Stimulated activated naive CD8-positive, alpha-beta T cell treated with anti-CD3 and anti-CD28 coated beads, Interleukin-15, Interleukin-2, amounts not matched to agents 100 U/mL and 50 U/mL, for 24 hours (primary cell): ENCODE measurements at places on chromosomes 5 and 9.

- no peak for DNase-seq
These were observed 159.0 kb downstream of the PBX3 start for GRCh38 chr9:125906144-125906543.

GRCh38 chr5:126143622-126144021 is 279.6 kb upstream of the GRAMD2B start:
- no peak for DNase-seq

- DNase-seq, result no peak
These were observed 1.2 kb downstream of the JAK2 start for GRCh38 chr9:4986296-4986695.

GRCh38 chr9:35085078-35085477 is 5.3 kb upstream of the FANCG start:
- no peak for DNase-seq

DNA sequence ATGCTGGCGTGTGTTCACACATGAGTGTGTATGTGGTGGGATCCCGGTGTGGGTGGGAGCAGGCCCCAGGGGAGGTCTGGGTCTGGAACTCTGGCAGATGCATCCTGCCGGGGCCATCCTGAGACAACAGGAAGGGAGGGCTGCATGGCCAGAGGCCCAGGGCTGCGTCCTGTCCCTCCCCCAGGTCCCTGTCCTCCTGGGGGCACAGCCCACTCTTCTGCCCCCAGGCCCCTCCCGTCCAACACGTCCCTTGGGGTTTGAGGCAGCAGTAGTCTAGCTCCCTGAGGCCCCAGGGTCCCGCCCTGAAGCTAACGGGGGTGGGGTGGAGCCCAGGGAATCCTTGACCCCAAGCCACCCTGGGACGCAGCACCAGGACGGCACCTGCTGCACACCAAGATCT is 16.6 kb downstream of the FLT4 start:
- DNase-seq, result no peak

GRCh38 chr9:131524665-131525315 is 6.3 kb downstream of the UCK1 start:
- no peak for DNase-seq

DNA sequence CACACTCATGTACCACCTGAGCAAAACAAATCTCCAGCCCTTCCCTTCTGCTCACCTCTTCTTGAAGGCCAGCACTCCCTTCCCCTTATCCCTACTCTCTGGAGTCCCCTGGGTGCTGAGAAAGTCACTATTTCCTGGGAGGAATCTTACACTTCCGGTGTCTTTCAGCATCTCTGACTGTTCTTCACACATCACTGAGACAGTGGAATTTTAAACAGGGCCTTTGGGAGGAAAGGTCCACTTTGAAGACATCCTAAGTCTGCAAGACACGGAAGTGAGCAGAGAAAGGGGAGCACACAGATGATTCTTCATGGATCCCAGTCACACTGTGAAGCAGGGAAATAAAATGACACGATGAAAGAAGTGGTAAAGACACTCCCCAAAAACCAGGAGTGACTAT is 25.6 kb downstream of the FRMD3 start:
- DNase-seq, result no peak

- DNase-seq, result peak; percentile 57
These were observed 15.5 kb downstream of the AKNA start for GRCh38 chr9:114371973-114372917.

DNA sequence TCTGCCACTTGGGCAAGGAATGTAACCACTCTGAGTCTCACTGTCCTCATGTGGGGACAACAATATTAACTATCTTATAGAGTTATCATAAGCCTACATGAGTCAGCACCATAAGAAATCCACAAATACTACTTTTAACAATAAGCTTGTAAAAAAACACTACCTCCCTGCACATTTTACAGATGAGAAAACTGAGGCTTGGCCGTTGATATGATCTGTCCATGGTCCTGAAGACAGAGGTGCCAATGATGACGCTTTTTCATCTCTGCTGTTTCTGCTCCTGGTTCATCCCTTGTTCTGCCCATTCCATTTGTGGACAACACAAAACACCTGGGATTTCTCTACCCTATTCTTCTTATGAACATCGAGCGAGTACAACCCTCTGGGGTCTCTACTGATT is 23.4 kb upstream of the STRBP start:
- DNase-seq, result no peak

DNA sequence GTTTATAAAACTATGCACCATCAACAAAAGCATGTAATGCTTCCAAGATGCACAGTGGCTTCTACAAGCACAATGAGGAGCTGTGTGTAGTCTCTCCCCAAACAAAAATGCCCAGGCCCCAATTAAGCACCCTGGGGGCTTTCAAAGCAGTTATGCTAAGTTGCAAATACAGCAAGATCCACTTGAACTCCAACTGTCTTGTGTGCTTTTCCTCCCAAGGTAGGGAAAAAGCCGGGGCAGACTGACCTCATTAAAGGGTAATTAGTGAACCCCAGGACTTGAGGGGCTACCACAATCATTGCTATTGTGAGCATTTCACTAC is 13.1 kb downstream of the ZNF608 start:
- DNase-seq, result no peak

DNA sequence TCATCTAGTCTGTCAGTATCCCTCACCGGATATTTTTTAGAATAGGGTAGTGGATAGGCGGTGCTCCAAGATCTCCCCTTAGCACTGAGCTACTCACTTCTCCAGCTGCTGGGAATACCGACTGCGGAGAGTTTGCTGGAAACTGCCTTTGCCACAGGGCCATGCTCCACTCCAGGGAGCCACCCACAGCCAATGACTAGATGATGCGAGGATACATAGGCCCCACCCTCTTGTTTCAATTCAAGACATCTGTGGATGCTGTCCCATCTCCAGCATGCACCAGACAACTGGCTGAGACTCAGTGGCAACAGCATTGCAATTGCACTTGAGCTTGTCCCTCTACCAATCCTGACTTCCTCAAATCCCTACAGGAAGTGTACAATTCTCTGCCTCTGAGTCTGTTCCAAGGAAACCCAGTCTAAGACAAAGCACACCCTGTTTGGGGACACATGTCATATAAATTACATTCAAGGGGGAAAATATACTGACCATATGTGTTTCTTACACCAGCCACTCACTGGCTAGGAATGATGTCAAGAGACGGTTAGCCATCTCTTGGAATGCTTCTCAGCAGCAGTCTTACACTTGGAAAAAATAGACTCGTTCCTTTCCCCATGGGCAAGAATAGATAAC is 312.6 kb upstream of the KIF2A start:
- no peak for DNase-seq

DNA sequence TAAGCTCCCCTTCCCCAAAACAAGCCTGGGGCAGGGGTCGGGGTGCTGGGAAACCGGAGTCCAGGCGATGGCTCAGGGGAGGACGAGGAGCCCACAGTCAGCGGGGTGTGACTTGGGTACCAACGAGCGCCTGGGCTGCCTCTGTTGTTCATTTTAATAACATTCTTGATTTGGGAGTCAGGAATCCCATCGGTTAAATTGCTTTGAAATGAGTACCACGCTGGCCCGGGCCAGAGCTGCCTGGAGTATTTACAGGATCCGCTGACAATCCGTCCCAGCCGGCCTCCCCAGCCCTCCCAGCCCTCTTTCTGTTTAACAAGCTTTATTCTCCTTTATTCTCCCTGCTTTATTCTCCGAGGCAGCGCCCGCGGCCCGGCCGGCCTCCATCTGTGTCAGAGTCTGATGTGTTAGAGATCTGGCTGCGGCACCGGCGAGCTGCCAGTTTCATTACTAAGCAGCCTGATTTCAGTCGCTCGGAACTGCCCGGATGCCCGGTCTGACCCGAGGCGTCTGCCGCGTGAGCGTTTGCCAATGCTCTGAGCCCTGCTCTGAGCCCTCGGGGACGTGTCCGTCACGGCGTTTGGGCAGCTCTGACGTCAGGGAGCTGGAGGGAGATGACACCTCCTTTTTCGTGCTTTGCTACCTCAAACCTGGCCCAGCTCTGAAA is 16.5 kb upstream of the QRFP start:
- no peak for DNase-seq

- DNase-seq, result no peak
These were observed 32.4 kb downstream of the PTCD2 start for GRCh38 chr5:72352616-72353015.

DNA sequence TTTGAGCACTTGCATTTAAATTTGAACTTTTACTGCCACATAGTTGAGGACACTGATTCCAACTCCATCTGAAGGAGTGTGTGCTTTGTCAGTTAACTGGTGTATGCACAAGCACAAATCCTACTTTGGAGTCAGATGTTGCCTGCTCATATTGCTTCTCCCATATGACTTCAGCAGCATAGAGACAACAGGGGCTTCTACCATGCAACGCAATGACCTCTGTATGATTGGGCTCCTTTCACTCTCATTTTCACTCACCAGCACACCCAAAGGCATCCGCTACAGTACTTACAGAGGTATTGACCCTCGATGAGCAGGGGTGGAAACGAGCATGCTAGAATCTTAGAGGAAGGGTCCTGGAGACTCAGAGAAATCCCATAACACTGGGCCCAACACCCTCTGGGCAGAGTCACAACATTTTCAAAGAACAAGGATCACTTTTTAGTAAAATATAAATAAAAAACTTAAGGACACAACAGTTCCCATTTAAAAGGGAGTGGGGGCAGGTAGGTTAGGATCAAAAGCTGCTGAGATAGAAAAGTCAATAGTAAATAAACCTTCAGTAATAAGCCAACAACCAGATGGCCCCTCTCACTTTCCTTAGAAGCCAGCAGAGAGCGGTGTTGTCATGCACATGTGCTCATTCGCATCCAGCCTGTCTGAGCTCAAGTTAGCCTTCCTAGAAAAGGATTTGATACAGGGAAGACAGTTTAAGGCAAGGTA is 203.8 kb downstream of the SNCAIP start:
- DNase-seq, result no peak

DNA sequence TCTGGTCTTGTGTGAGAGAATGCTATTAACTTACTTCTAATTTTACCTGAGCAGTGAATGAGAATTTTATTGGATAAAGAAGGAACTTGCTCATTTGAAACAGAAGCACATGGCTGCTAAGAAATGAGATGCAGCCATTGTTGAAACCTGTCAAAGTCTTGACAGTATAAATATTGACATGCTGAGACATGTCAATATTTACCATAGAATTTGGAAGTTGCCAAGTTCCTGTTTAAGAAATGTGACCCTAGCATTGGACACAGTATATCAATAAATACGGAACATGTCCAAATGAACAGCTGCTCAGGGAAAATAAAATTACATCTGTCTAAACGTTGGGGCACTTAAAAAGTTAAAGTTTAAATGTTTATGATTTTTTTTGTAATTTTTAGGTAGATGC is 7.8 kb downstream of the XRCC4 start:
- no peak for DNase-seq

DNA sequence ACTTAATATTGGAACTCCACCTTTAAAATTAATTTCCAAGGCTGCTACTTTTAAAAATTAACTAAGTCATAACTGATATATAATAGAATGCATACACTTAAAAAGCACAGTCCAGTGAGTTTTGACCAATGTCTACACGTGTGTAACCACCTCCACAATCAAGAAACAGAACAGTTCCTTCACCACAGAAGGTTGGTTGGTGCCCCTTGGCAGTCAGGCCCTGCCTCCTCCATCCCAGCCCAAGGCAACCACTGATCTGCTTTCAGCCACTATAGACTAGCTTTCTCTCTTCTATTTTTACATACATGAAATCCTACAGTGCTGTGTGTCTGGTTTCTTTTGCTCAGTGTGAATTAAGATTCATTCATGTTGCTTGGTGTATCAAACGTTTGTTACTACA is 215.2 kb downstream of the CRB2 start:
- DNase-seq, result no peak

DNA sequence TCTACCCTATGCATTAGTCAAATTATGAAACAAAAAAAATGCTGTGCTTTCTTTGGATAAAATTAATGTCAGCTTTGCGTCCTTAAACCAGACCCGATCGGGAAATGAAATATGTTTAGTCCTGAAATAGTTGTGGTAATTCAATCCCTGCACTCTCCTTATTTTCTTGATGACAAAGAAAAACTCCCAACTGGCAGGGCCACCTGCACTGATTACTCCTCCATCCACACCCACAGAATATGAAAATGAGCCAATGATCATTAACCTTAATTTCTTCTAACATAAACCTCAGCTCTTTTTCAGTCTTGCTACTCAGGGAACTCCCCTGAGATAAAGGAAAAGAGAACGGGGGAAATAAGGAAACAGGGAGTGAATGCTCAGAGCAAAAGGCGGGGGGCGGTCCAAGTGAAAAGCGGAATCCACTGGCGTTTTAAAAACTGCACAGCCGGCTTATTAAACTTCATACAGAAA is 245.3 kb downstream of the BNC2 start:
- DNase-seq, result no peak
